ENCODE measurements at places on chromosomes 11 and 22.

- DNase-seq: no peak
Observed at GRCh38 chr11:44165432-44165831, 70.0 kb downstream of the EXT2 start.

DNA sequence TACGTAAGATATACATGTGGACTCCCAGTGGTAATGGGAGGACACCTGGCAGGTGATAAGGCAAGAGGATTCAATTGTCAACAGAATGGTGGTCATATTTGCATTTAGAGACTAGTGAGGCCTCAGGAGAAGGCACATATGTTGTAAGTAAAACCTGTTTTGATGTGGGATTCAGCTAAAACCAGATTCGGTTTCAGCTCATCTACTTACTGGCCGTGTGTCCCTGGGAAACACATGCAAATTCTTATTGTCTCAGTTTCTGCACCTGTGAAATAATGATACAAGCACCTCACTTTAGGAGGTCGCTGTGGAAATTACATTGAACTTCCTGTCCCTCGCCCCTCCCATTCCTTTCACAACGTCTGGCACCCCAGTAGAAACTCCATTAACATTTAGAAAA lies 78.9 kb upstream of the FIBIN start:
- DNase-seq: no peak

DNA sequence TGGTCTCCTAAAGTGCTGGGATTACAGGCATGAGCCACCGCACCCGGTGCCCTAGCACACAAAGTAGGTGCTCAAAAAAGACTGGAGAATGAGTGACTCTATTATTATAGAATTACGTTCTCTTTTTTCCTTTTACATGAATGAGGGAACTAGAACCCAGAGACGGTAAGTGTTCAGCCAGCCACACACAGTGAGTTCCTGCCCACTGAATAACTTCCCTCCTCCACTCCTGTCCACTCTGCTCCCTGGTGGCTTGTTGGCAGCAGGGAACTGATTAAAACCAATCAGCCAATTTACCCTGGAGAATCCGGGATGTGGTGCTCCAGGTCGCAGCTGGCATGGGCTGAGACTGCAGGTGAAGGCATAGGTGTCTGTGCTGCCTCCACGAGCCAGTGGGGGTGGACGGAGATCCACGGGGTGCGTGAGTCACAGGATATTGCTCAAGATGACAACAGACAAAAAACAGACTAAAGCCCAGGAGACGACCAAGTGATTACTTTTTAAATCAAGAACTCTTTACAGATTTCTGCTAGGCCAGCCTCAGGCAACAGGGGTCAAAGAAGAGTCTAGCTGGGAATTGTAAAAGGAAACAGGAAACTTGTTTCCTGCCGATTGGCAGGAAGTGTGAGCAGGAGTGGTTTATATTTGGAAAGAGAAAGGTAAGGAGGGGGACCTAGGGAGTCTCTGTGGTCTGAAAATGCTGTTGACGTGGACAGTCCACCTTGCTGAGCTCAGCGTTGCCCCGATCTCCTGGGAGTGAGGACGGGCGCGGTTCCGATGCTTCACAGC lies 95.2 kb upstream of the TP53I11 start:
- no peak for DNase-seq

GRCh38 chr11:66457826-66458225 lies 8.9 kb upstream of the PELI3 start:
- no peak for DNase-seq

GRCh38 chr22:45934659-45935341 lies 42.2 kb downstream of the WNT7B start:
- no peak for DNase-seq

GRCh38 chr11:131744847-131745246 lies 374.4 kb downstream of the NTM start:
- DNase-seq: no peak

- no peak for DNase-seq
Observed at GRCh38 chr11:73024639-73025038, 117.5 kb downstream of the FCHSD2 start.

All from stimulated activated CD8-positive, alpha-beta memory T cell treated with anti-CD3 and anti-CD28 coated beads, Interleukin-7, amount 100 ng/mL, for 24 hours (primary cell).